NCI-H2081 treated with DMSO at 0.1 percent for 48 hours (cell line): ENCODE measurements at places on chromosomes 3 and 15.

DNA sequence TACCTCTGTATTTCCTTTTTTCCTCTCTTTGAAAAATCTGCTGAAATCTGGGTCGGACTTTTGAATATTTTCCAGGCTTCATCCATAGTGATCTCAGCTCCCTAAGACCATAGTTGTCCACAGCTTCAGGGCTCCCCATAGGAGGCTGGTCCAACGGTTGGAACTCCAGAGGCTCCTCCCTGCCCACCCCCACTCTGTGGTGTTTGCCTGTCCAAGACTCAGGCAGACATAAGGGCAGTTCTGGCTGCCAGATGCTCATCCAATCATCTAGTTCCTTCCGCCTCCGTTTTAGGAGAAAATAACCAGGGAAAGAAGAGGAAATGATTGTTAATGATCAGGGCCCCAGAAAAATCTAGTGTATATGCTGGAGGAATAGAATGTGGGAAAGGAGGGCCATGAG lies 27.9 kb upstream of the PRTG start:
- no peak for DNase-seq

- peak; percentile 47 for DNase-seq
Measured at GRCh38 chr3:172836390-172836997, 86.0 kb downstream of the ECT2 start.

DNA sequence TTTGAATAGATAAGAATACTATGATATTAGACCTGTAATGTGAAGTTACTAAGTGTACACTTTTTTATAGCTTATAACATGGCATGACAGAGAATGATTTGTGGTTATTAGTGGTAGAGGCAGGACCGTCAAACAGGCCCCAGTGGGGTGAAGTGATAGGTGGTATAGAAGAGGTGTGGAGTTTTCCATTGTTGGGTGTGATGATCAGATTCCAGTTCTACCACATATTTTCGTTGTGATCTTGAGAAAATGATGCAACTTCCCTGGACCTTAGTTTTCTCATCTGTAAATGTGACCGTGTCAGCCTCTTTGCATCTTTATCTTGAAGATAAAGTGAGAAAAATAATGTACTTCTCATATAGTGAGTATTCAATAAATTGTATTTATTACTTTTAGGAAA lies 30.3 kb upstream of the UTS2B start:
- no peak for DNase-seq

DNA sequence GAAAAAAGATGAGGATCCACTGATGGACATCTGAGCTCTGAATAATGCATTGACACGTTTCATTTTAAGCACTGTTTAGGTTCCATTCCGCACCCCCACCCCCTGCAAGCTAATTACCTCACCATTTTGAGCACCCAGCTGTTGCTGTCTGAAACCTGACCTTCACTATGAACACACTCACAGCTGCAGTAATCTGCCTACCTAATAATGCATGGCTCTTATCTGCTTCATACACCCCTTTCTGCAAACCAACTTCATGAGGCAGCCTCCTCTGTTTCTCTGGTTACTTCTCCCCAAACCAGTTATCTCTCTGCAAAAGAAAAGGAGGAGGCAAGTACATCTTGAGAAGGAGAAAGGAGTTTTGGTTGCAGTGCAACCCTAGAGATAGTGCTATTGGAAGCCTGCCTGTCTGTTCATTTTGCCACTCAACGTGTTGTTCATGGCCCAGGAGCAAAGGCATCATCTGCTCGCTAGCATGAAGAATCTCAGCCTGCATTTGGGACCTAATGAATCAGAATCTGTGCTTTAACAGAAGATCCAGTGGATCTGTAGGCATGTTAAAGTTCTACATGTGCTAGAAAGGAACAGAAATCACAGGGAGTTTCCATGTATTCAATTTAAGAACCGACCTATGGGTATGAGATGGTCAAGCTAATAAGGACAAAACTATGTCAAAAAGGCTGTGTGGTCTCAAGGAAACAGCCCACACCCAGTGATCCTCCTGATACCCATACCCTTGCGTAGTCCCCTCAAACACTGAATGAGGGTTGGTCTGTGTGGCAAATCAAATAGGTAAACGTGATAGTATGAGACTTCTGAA lies 87.2 kb downstream of the MB21D2 start:
- DNase-seq: no peak

DNA sequence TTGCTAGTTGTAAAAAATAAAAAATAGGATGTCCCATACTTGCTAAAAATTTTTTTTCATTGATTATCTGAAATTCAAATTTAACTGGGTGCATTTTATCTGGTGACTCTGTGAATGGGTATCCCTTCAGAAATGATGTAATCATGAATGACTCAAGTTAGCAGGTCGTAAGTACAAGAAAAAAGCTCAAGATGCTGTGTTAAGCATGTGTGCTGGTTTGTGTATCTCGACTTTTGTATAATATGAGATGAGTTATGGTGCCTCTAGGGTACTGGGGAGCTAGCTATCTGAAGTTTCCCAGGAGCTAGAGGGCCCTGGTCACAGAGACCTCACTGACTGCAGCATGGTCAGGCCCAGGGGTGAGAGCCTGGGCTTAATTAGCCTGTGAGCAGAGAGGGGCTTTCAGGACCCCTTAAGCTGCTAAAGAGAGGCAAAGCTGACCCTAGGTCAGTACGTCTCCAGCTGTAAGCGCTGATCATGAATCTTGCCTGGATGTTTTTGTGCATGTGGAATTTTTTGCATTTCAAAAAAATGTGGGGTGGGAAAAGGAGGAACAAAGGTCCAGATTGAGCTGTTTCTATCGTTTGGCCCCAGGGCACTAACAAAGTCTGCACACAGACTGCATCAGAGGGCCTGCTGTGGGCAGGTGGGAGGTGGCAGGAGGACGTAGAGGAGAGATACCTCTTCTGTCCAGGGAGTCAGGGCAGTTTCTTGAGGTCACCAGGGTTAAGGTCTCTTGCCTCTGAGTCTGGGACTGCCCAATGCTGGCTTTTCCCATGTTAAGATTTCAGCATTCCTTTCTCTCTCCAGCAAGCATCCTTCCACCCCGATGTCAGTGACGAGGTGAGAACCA lies 233.2 kb upstream of the TPM1 start:
- DNase-seq: no peak

- DNase-seq: no peak
Measured at GRCh38 chr3:15553749-15554148, 32.2 kb upstream of the COLQ start.

GRCh38 chr3:186451371-186451770 lies 89.3 kb upstream of the DGKG start:
- DNase-seq: no peak

DNA sequence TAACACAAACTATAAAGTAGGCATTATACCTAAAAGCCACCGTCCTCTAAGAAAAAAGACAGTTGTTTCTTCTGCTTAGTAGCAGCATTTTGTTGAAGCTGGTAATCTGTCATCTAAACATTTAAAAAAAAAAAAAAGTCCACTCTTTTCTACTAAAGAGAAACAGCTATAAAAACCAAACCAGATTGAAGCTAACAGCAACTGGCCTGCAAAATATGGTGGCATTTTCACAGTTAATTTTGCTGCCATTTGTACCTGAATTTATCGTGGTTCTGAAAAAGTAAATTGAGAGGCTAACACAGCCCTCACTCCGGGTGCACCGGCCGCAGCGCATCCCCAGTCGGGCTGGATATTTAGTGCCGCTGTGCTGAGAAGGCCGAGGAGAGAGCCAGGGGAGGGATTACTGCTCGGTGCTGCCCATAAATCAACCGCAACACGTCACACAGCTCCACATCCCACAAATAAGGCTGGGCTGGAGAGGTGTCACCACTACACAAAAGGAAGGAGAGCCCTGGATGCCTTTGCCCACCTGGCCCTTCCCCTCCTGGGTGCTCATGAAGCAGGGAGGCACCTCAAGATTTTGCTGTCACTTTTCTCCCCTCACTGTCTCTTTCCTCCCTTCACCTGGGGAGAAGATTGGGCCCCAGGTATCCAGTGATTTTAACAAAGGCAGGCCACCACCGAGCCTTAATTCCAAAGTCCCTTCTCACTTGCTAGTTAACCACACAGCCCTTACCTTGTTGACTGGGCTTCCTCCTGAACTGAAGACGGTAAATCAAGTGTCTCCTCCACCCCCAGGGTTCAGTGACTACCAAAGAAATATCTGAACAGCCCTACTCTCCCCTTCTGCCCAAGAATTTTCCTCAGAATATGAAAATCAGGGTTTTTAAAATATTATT lies 44.4 kb downstream of the MECOM start:
- DNase-seq: peak; percentile 79

GRCh38 chr3:196966526-196967401 lies 1.9 kb downstream of the PIGZ start:
- no peak for DNase-seq

DNA sequence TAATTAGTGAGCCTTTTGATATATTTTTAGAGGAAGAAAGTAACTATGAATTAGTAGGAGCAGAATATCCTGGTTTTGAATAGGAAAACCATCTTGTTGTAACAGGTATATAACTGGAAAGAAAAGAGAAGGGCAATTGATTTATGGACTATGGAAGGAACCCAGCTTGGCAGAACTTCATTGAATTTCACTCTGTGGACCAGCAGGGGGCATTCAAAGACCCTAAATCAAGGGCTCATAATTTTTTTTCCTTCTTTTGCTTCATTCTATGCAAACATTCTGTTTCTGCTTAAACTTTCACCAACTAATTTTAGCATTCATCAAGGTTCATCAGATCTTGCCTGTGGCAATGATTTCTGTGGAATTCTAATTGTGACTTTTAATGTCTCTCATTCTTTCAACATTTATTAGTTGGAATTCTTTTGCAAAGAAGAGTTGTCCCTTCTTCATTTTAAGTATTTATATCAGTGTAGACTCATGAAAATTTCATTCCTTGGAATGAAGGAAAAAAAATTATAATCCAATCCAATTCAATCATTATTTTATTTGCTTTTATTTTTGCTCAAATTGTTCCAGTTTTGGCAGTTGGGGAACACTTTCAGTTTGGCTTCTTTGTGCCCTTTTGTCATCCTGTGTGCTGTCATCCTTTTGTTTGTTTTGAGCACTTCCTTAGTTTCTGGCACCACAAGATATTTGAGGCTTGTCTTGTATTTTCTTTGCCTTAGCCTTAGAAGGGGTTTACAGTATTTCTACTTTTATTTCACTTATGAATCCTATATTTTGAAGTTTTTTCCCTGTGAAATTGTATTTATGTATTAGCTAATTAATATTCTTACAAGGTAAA lies 30.4 kb downstream of the NXPE3 start:
- no peak for DNase-seq

- no peak for DNase-seq
Measured at GRCh38 chr15:33395846-33396245, 85.1 kb downstream of the RYR3 start.

GRCh38 chr15:66779331-66780009 lies 77.4 kb downstream of the SMAD6 start:
- no peak for DNase-seq
